ENCODE measurements at places on chromosomes 6 and 20. TPM values are rescaled to one million over a fixed set of nuclear protein-coding genes. Genes with fewer than 3 reads are reported as not detected.

DNA sequence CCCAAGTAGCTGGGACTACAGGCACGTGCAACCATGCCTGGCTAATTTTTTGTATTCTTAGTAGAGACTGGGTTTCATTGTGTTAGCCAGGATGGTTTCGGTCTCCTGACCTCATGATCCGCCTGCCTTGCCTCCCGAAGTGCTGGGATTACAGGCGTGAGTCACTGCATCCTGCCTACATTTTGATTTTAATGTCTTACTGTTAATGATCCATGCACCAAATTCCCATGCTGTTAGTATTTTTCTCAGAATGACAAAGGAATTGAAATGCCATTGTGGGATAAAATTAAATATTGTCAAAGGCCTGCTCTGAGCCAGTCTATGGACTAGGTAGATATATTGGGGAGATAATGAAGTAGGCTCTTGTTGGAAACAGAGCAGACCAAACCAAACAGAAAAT, 28.2 kb downstream of the CBFA2T2 start:
- peaks cover 25% of the 10 kb centered on the region for H3K4me1 ChIP-seq
- H3K36me3 ChIP-seq = no peaks in the 10 kb centered on the region
- H3K4me3 ChIP-seq = peak overlapping the region; percentile 4
- no peak for DNase-seq

The LRRN4 gene
- total RNA-seq = not detected

The DEFB132 gene
- not detected for total RNA-seq

GRCh38 chr20:14576196-14576877, 238.9 kb upstream of the FLRT3 start:
- H3K4me1 ChIP-seq = no peaks in the 10 kb centered on the region
- no peak overlapping the region for H3K27ac ChIP-seq
- no peaks in the 10 kb centered on the region for H3K27me3 ChIP-seq

- no peaks in the 10 kb centered on the region for H3K27me3 ChIP-seq
- no peak overlapping the region for H3K4me3 ChIP-seq
- no peak for DNase-seq
- no peak overlapping the region for H3K27ac ChIP-seq
These were observed 5.2 kb upstream of the SLC22A1 start for GRCh38 chr6:160116411-160116810.

The TMEM74B gene
- total RNA-seq = 0.65 TPM

- no peak for DNase-seq
- H3K27ac ChIP-seq = no peak within 1 kb of the TSS
- H3K36me3 ChIP-seq = no peaks in the 10 kb centered on the region
These were observed at the start of gene ADGRF5 for GRCh38 chr6:46921731-46922130. TSS of gene ADGRF5 (minus strand) at chr6:46921938. CDS start at chr6:46906762, 15,176 bp downstream.

- no peaks in the 10 kb centered on the region for H3K36me3 ChIP-seq
- H3K4me3 ChIP-seq = no peak overlapping the region
- no peak overlapping the region for H3K27ac ChIP-seq
- DNase-seq = no peak
- H3K27me3 ChIP-seq = peaks cover 2% of the 10 kb centered on the region
These were observed 62.9 kb downstream of the ESR1 start for GRCh38 chr6:151870375-151870774.

DNA sequence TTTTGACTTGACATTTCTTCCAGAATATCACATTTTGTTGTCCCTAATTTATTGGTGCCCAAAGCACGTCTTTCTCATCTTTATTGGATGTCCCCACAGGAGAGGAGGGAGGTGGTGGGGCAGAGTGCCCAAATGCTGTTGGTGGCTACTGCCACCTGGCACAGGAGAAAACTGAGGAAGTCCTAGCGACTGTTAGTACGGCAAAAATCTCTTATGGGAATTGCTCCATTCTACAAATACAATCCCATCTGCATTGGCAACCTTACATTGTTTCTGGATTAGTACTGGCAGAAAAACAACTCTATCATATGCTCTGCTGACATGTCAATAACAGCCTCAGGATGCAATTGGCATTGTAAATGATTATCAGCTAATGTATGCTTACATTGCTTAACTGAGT, 235.4 kb upstream of the IRAK1BP1 start:
- H3K4me1 ChIP-seq = no peaks in the 10 kb centered on the region
- H3K4me3 ChIP-seq = no peak overlapping the region
- peaks cover 3% of the 10 kb centered on the region for H3K27me3 ChIP-seq
- H3K27ac ChIP-seq = no peak overlapping the region
- H3K36me3 ChIP-seq = no peaks in the 10 kb centered on the region

- no peaks in the 10 kb centered on the region for H3K36me3 ChIP-seq
- H3K4me3 ChIP-seq = peak overlapping the region; percentile 63
- no peaks in the 10 kb centered on the region for H3K27me3 ChIP-seq
- H3K27ac ChIP-seq = no peak overlapping the region
- peaks cover 21% of the 10 kb centered on the region for H3K4me1 ChIP-seq
These were observed 1.6 kb downstream of the ITPR3 start for GRCh38 chr6:33622456-33623431.

DNA sequence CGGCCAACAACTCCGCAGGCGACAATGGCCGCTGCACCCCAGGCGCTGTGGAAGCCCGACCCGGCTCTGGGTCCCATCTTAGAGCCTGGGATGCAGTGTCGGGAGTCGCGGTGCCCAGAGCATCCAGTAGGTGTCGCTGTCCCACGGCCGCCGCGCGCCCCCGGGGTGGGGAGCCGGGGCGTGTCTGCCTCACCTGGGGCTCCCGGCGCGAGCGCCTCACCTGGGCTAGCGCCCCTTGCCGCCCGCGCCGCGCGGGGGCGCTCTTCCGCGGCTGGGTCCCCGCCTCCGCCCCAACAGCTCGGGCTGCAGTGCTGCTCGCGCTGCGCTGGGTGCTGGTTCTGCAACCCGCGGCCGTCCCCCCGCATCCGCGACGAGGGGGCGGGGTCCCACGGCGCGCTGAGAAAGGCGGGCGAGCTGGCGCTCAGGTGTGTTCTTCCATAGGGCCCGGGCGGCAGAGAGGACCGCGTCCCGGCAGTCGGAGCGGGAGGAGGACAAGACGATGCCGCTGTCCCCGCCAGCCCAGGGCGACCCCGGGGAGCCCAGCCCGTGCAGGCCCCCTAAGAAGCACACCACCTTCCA, at the start of gene CRYBG1:
Gene CRYBG1, plus strand, starts transcription at position 308 of the 579 bp plus-strand sequence. Its CDS starts 192 bp downstream, at position 500.
- H3K4me3 ChIP-seq = peak within 1 kb of the TSS; percentile 68
- H3K27ac ChIP-seq = no peak within 1 kb of the TSS
- peaks cover 42% of the 10 kb centered on the region for H3K27me3 ChIP-seq
- H3K4me1 ChIP-seq = peaks cover 13% of the 10 kb centered on the region

GRCh38 chr20:49366687-49367086, 88.8 kb upstream of the ZNFX1 start:
- H3K4me3 ChIP-seq = no peak overlapping the region
- no peak overlapping the region for H3K27ac ChIP-seq
- H3K4me1 ChIP-seq = peaks cover 20% of the 10 kb centered on the region
- peaks cover 35% of the 10 kb centered on the region for H3K27me3 ChIP-seq
- H3K36me3 ChIP-seq = no peaks in the 10 kb centered on the region
- no peak for DNase-seq

The GRIK2 gene
- total RNA-seq = 8.2 TPM

The UCKL1 gene
- total RNA-seq = 27.2 TPM

The SUMO4 gene
- 1.5 TPM for total RNA-seq

DNA sequence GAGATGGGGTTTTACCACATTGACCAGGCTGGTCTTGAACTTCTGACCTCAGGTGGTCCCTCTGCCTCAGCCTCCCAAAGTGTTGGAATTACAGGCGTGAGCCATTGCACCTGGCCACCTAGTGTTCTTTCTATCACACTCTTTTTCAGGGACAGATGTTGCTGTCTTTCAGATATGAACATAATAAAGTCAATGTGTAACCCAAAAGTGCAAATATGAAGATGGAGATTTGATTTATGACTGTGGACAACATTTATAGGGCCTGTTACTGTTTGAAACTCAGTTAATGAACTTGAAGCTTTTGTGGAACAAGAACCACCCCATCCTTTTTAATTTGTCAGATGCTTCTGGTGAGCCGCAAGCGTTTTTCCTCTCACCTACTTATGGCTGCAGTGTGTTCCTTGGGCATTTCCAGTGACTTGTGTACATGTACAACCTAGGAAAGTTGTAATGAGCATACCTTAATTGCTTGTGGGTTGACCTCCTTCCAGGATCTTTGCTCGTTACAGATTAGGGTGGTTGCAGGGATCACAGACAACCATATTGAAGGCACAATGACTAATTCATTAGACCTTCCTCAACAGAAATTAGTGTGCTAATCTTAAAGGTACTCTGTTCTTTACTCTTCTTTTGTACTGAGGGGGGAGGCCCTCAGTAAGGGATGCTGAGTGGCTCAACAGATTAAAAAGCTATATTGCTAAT, 6.8 kb downstream of the TBPL1 start:
- H3K27me3 ChIP-seq = no peaks in the 10 kb centered on the region
- peaks cover 46% of the 10 kb centered on the region for H3K4me1 ChIP-seq
- no peak for DNase-seq

- DNase-seq = no peak
- no peak overlapping the region for H3K27ac ChIP-seq
- H3K27me3 ChIP-seq = no peaks in the 10 kb centered on the region
- H3K4me1 ChIP-seq = no peaks in the 10 kb centered on the region
- H3K4me3 ChIP-seq = no peak overlapping the region
These were observed 18.1 kb upstream of the ASCC3 start for GRCh38 chr6:100899202-100899601.

The JARID2 gene
- 10.2 TPM for total RNA-seq

DNA sequence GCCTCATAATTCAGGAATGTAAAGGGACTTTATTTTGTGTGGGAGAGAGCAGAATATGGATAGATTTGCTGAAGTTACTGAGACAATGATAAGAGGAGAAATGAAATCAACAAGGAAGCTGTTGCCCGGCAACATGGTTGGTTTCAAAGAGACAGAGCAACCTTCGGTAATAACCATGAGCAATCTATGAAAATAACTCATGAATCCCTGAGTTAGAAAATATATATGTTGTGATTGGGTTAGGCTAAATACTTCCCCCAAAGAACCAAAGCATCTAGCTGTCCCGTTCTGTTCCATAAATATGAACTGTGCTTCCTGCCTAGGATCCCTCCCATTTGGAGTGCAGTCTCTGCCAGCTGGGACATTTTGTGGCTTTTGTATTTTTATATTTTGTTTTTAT, 23.1 kb downstream of the SERPINB1 start:
- peaks cover 3% of the 10 kb centered on the region for H3K36me3 ChIP-seq
- peak overlapping the region; percentile 96 for H3K27ac ChIP-seq
- H3K4me1 ChIP-seq = peaks cover 29% of the 10 kb centered on the region
- H3K27me3 ChIP-seq = no peaks in the 10 kb centered on the region
- H3K4me3 ChIP-seq = peak overlapping the region; percentile 50

- H3K27me3 ChIP-seq = no peaks in the 10 kb centered on the region
- peaks cover 8% of the 10 kb centered on the region for H3K4me1 ChIP-seq
- H3K4me3 ChIP-seq = no peak overlapping the region
- DNase-seq = no peak
- H3K36me3 ChIP-seq = peaks cover 8% of the 10 kb centered on the region
These were observed 25.6 kb downstream of the INSM1 start for GRCh38 chr20:20393207-20394120.

The TTK gene
- total RNA-seq = 3.7 TPM

The PI16 gene
- 0.15 TPM for total RNA-seq

The HCRTR2 gene
- not detected for total RNA-seq

DNA sequence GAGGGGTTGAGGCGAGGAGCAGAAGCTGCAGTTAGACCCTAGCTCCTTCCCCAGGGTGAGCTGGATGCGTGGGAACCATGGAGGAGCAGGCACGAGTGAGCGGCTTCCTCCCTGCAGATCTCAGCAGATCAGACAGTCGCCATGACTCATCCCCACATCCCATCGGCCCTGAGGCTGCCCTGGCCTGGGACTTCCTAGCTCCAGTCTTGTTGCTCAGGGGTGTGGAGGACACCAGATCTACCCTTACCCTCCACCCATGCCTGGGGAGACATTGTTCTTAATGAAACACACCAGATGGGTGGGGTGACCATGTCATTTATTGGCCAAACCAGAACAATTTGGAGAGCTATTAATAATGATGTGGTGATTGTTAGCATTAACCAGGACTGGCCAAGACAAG, 36.3 kb upstream of the TGM2 start:
- H3K36me3 ChIP-seq = no peaks in the 10 kb centered on the region
- no peak overlapping the region for H3K4me3 ChIP-seq
- peaks cover 24% of the 10 kb centered on the region for H3K4me1 ChIP-seq
- peak; percentile 82 for DNase-seq
- no peaks in the 10 kb centered on the region for H3K27me3 ChIP-seq

The GID8 gene
- total RNA-seq = 29.7 TPM

The SLC17A2 gene
- not detected for total RNA-seq

DNA sequence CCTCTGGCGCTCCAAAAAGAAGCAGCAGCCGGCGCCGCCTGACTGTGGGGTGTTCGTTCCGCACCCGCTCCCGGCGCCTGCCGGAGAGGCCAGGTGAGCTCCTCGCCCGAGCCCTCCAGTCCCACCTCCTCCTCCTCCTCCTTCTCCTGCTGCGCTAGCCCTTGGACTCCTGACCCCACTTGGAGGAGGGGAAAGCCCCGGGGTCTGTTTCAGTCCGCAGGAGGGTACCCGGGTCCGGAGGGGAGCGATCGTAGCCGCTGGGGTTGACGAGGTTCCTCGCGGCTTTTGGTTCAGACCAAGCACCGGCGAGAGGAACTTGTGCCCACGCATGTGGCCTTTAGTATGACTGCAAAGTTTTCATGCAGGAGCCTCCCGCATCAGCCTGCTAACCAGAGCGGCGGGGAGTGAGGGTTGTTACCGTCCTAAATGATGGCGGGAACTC, 493 bp downstream of the CRYBG1 start:
- no peaks in the 10 kb centered on the region for H3K36me3 ChIP-seq
- H3K27ac ChIP-seq = no peak overlapping the region
- peak overlapping the region; percentile 68 for H3K4me3 ChIP-seq
- DNase-seq = peak; percentile 68
- peaks cover 13% of the 10 kb centered on the region for H3K4me1 ChIP-seq
- H3K27me3 ChIP-seq = peaks cover 37% of the 10 kb centered on the region

DNA sequence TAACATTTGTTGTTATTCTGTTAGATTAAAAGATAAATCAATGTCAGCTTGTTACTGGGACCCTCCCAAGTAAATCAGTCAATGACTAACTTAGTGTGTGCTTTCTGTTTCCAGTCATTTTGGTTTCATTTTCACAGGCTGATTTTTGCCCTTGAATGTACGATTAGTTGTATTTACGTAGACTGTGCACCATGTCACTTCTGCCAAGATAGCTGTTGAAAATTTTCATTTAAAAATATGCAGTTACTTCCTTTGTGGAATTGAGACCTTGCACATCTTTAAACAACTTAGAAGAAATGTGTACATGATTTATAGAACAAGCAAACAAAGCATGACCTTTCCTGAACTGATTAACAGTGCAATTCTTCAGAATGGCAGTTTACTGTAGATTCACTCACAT, 944.8 kb upstream of the CITED2 start:
- H3K4me3 ChIP-seq = peak overlapping the region; percentile 15
- H3K4me1 ChIP-seq = peaks cover 40% of the 10 kb centered on the region
- no peaks in the 10 kb centered on the region for H3K27me3 ChIP-seq
- no peaks in the 10 kb centered on the region for H3K36me3 ChIP-seq

GRCh38 chr20:37535443-37536132, 7.9 kb upstream of the BLCAP start:
- H3K36me3 ChIP-seq = no peaks in the 10 kb centered on the region
- H3K4me1 ChIP-seq = peaks cover 6% of the 10 kb centered on the region
- no peak overlapping the region for H3K27ac ChIP-seq
- peaks cover 11% of the 10 kb centered on the region for H3K27me3 ChIP-seq
- no peak for DNase-seq
- no peak overlapping the region for H3K4me3 ChIP-seq

GRCh38 chr6:42278131-42278853, 60.6 kb upstream of the MRPS10 start:
- H3K4me3 ChIP-seq = no peak overlapping the region
- H3K27me3 ChIP-seq = no peaks in the 10 kb centered on the region
- peaks cover 36% of the 10 kb centered on the region for H3K4me1 ChIP-seq
- H3K27ac ChIP-seq = no peak overlapping the region

The C20orf144 gene
- 0.17 TPM for total RNA-seq

The LST1 gene
- total RNA-seq = not detected

GRCh38 chr6:156191895-156192294, 585.3 kb upstream of the ARID1B start:
- H3K4me1 ChIP-seq = no peaks in the 10 kb centered on the region
- peaks cover 15% of the 10 kb centered on the region for H3K27me3 ChIP-seq
- no peaks in the 10 kb centered on the region for H3K36me3 ChIP-seq
- DNase-seq = no peak

The FILIP1 gene
- 0.51 TPM for total RNA-seq

All from chondrocyte (in vitro differentiated cells).